Activated CD4-positive, alpha-beta memory T cell treated with anti-CD3 and anti-CD28 coated beads, Interleukin-2, amount 10 ng/mL, durations not matched to agents 7 days and 5 days (primary cell): ENCODE measurements at places on chromosomes 11 and 22. TPM values are rescaled to one million over a fixed set of nuclear protein-coding genes. Genes with fewer than 3 reads are reported as not detected.

GRCh38 chr11:27239305-27239942 lies 123.6 kb downstream of the CCDC34 start:
- no peak overlapping the region for H3K27ac ChIP-seq
- no peak for DNase-seq

DNA sequence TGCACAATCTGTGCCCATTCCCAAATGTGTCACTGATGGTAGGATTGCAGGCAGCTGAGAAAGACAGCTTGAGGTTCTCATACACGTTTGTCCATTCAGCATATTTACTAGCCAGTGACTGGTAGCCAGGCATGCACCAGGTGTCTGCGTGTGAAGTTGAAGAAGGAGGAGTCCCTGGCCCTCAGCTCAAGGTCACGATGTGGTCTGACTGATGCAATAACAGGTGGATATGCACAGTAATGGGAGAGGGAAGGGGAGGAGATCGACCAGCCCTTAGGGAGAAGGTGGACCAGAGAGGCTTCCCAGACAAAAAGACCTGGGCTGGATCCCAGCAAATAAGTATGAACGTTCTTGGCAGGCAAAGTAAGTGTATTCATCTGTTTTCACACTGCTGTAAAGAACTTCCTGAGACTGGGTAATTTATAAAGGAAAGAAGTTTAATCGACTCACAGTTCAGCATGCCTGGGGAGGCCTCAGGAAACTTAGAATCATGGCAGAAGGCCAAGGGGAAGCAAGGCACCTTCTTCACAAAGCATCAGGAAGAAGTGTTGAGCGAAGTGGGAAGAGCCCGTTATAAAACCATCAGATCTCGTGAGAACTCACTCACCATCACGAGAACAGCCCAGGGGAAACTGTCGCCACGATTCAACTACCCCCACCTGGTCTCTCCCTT lies 96.0 kb downstream of the MN1 start:
- no peak overlapping the region for H3K4me3 ChIP-seq
- no peak for DNase-seq
- H3K27me3 ChIP-seq = no peaks in the 10 kb centered on the region
- H3K4me1 ChIP-seq = no peaks in the 10 kb centered on the region
- no peak overlapping the region for H3K27ac ChIP-seq

DNA sequence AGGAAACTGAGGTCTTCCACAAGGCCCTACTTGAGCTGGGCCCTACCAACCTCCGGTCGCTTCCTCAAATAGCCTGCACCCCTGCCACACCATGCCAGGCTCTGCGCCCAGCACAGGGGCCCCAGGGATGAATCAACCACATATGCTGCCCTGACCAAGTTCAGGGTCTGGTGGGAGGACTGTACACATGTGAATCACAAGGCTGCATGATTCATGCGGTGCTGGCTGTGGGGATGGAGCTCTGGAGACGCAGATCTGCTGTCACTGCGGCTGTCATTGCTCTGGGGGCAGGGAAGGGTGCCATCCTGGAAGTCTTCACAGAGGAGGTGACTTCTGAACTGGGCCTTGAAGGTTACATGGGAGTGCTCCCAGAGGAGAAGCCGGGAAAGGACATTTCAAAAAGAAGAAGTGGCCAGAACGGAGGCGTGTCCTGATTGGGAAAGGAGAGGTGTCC lies 21.5 kb downstream of the CYTH4 start:
- DNase-seq = peak; percentile 75
- peak overlapping the region; percentile 90 for H3K27ac ChIP-seq
- peaks cover 89% of the 10 kb centered on the region for H3K36me3 ChIP-seq
- no peaks in the 10 kb centered on the region for H3K27me3 ChIP-seq
- H3K4me3 ChIP-seq = no peak overlapping the region

DNA sequence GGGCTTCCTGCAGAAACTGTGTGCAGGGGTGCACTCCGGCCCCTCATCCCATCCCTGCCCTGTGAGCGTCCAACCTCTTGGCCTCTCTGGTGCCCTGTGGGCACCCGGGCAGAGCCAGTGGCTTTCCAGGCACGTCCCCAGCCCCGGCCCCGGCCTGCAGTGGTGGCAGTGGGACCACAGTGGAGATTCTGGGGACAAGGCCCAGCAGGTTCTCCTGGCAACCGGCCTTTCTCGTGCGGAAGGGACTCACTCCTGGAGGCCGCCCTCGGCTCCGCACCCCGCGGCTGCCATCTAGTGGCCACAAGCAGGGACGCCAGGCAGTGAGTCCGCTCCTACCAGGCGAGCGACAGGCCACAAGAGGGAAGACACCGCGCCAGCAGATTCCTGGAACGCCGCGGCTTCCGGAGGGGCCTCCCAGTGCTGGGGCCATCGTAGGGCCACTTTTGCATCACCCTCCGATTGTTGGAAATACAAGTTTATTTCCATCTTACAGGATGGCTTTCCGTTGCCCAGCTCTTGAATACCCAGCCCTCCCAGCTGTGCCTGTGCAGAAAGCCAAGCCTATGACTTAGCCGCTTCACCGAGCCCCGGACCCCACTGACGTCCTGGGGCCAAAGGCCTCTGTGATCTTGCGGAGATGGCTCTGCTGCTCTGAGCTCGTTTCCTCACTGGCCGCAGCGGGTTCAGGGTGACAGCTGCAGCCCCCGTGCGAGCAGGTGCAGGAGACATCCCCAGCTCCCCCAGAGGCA lies 357.3 kb downstream of the CTTN start:
- H3K27me3 ChIP-seq = no peaks in the 10 kb centered on the region
- H3K27ac ChIP-seq = no peak overlapping the region
- no peaks in the 10 kb centered on the region for H3K36me3 ChIP-seq
- H3K4me3 ChIP-seq = no peak overlapping the region
- no peaks in the 10 kb centered on the region for H3K4me1 ChIP-seq

Gene AQP11
- 0.60 TPM for total RNA-seq

DNA sequence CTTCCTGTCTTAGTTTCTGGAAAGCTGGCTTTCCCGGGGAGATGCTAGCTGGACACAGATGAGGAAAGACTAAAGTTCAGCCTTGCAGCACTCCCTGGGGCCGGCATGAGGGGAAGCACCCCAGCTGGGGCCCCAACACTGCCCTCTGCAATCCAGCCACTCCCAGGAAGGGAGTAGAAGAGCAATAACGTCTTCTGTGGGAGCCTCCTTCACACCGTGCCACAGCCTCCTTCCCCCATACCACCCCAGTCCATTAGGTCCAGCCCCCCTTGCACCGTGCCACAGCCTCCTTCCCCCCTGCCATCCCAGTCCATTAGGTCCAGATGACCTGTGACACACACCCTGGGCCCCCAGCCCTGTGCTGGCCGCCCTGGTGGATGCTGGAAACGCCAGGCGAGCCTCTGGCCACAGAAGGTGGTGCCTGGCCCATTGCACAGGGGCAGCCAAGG lies 44.1 kb upstream of the PRDM11 start:
- H3K4me1 ChIP-seq = peaks cover 11% of the 10 kb centered on the region
- DNase-seq = peak; percentile 14
- no peak overlapping the region for H3K4me3 ChIP-seq
- no peaks in the 10 kb centered on the region for H3K36me3 ChIP-seq
- H3K27ac ChIP-seq = peak overlapping the region; percentile 65
- H3K27me3 ChIP-seq = peaks cover 37% of the 10 kb centered on the region

- H3K27me3 ChIP-seq = peaks cover 3% of the 10 kb centered on the region
- no peak for DNase-seq
- H3K36me3 ChIP-seq = no peaks in the 10 kb centered on the region
- no peak within 1 kb of the TSS for H3K27ac ChIP-seq
- H3K4me1 ChIP-seq = peaks cover 4% of the 10 kb centered on the region
Measured at GRCh38 chr11:77127920-77128691, at the start of gene MYO7A. Gene MYO7A, plus strand, starts transcription at chr11:77128246. Its CDS starts 2,389 bp downstream, at chr11:77130635.

Gene ADORA2A
- 19.7 TPM for total RNA-seq

DNA sequence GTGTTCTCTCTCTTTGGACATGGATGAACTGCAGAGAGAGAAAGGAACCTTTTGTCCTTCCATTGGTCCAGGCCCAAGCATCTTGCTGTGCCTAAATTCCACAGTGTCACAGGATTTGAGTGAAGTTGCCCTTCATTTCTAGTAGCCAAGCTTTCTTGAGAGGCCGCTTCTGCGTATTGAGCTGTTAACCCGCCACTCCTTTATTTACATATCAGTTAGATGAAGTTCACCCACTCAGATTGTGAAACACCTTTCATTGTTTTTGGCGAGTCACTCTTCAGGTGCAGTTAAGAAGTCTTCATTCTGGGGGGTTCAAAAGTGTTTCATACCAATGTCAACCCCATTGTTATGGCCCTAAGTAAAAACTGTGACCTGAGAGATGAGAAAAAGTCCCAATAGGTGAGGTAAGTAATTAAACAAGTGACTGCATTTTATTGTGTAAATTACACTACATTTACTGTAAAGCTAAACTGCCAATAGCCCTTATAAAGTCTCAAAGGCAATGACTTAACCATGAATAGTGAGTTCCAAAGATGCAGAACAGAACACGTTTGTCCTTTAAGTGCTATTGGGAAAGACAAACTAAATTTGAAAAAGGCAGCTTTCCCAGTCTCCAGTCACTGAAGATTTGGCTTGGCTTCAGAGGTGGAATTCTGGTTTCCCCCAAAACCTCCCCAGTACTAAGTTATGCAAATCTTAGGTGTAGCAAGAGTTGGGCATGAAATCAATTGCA lies 61.0 kb downstream of the APIP start:
- no peak overlapping the region for H3K4me3 ChIP-seq
- no peak for DNase-seq
- no peaks in the 10 kb centered on the region for H3K4me1 ChIP-seq
- peaks cover 21% of the 10 kb centered on the region for H3K27me3 ChIP-seq
- H3K27ac ChIP-seq = no peak overlapping the region

Gene P2RX3
- not detected for total RNA-seq

Gene MORC2
- 40.2 TPM for total RNA-seq
